ENCODE measurements at places on chromosomes 13 and 19.

- no peak for DNase-seq
These were observed 325.1 kb downstream of the DCT start for GRCh38 chr13:94154367-94154766.

DNA sequence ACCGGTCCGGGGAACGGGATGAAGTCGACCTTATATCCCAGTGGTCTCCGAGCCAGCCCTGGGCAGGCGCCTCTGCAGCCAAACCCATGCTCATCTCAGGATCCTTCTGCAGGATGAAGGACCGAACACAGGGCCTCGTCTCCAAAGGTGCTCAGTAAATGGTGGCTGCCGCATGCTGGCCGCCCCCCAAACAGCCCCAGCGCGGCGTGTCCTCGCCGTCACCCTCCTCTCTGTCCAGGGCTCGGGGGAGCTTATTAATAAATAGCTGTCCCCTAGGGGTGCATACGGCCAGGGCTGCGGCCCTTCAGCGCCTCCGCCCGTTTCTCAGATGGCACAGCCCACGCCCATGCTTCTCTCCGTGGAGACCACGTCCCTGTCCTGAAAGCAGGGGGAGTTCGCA lies 32.6 kb upstream of the SPACA7 start:
- DNase-seq = no peak

GRCh38 chr13:49369866-49370265 lies 74.0 kb downstream of the CAB39L start:
- no peak for DNase-seq

DNA sequence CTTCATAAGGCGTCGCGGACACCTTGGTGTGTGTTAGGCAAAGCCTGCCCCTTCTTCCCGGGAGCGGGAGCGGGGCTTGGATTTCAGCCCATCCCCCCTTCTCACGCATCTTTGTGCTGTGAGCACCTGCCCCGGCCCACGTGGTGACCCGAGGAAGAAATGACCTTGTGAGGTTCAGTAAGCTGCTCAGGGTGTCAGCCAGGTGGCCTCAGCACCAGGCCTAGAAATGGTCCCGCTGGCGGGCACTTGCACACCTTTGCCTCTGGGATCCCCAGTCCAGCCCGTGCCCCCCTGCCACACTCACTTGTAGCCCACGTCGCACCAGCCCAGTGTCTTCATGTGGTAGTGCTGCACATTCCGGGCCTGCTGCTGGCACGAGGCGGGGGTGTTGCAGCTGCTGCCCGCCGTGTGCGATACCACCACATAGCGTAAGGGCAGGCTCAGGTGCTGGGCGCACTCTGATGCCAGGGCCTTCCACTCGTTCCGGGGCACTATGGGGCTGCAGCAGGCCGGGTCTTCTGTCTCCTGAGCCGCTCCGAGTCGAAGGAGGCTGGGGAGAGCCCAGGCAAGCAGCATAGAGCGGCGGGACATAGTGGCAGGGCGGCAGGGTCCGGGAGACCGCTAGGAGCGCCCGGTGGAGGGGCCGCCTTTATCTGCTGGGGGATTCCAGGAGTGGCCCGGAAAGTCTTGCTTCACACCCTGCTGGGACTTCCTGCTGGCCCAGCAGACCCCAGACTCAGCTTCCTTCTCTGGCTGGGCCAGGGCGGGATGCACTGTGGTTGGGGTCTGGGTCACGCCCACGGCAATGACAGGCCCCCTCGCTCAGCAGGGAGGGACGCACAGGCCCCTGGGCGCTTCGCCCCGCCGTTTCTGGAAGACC lies at the start of gene PGLYRP1:
Gene PGLYRP1, minus strand, starts transcription at position 623 of the 880 bp plus-strand sequence. Its CDS starts 32 bp downstream, at position 591.
- DNase-seq = no peak

- no peak for DNase-seq
These were observed 851.2 kb downstream of the PCDH9 start for GRCh38 chr13:66378894-66379293.

- no peak for DNase-seq
These were observed 8.9 kb upstream of the AMER2 start for GRCh38 chr13:25180775-25181537.
